CD4-positive, alpha-beta T cell treated with Interleukin-10 for 1 hour (primary cell): ENCODE measurements at places on chromosomes 1 and 21.

GRCh38 chr1:98333936-98334335, 327.6 kb upstream of the SNX7 start:
- DNase-seq: no peak

GRCh38 chr1:37989361-37989930, 376 bp downstream of the SF3A3 start:
- peak; percentile 44 for DNase-seq

GRCh38 chr1:85579622-85580021, 939 bp upstream of the CCN1 start:
- DNase-seq: no peak

DNA sequence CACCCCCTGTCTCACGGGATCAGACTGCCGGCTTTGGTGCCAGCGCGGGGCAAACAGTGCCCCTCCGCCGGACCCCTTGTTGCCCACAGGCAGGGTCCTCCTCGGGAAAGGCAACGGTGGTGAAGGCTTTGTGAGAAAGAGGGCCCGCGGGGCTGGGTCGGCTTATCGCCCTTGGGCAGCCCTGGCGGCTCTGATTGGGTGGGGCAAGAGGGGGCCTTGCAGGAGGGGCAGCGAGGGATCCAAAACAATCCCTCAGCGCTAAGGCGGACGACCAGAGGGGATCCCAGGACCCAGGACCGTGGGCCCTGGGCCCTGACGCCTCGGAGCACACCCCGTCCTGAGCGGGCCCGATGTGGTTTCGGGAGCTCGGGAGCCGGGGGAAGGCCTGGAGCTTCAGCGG, 3.9 kb upstream of the ZNF678 start:
- DNase-seq: no peak

DNA sequence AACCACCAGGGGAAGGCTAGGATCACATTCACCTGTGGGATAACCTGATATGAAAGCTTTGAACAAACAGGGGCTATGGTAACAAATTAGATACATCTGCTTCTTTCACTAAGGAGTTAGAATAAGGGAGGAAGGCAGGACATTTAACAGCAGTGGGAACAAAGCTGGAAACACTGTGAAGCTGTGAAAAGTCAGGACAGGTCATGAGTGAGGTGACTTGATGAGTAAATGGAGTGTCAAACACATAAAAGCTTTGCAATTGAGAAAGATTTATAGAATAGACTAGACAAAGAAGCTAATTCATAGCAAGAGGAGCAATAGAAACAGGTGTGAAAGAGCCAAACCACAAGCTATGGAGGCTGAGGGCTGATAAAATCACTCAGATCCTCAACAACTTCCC, 110.0 kb downstream of the ASTN1 start:
- no peak for DNase-seq

GRCh38 chr1:10146391-10146790, 64.0 kb upstream of the KIF1B start:
- no peak for DNase-seq

DNA sequence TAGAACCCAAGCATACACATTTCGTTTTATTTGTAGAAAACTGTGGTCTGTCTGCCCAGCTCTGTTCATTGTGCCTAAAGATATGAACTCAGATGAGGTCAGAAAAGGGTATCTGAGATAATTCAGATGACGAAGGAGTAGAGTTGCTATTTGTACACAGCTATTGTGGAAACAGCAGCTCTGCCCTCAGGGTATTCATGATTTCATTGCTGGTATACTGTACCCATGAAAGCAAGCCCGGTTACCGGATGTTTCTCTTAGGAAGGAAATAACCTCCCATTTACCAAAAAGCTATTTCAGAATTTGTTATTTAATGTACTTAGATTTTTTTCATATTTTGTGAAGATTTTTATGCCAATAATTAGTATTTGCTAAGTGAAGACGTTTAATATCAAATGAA, 37.8 kb downstream of the SMAP2 start:
- DNase-seq: no peak

DNA sequence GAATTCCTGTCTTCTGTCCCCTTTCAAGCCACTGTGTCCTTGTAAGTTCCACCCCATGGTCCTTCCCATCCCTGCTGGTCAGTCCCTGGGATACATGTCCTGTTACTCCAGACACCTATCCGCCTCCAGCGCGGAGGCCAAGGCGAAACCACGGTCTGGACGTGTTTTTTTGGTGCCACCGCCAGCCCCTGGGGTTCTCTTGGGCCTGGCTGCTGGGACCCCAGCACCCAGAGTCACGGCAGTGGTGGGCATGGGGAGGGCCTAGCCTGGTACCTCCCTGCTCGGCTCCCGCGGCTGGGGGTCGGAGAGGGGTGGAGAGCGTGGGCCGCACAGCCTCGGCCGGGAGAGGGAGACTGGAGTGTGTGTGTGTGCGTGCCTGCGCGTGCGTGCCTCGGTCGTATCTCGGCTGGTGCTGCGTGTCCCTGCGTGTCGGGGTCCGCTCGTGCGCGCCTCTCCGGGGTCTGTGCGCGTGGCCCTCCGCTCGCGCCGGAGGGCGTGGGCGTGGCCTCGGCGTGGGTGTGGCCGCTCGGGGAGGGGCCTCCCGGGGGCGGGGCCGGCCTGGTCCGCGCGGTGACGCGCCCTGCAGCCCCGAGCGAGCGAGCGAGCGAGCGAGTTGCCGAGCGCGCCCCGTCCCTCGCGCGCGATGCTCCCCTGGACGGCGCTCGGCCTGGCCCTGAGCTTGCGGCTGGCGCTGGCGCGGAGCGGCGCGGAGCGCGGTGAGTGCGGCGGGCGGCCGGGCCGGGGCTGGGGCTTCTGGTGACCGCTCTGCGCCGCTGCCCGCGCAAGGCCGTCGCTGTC, at the start of gene VWA1:
Gene VWA1 (plus strand): TSS at position 585 of the 798 bp plus-strand sequence. CDS start 59 bp downstream, at position 644.
- DNase-seq: peak; percentile 67

- no peak for DNase-seq
Observed at GRCh38 chr1:74731399-74732052, 1.3 kb downstream of the CRYZ start.

GRCh38 chr1:187763976-187764375, 935.2 kb downstream of the PLA2G4A start:
- DNase-seq: no peak

GRCh38 chr1:36067871-36068270, 16.0 kb upstream of the TEKT2 start:
- DNase-seq: no peak

- no peak for DNase-seq
Observed at GRCh38 chr1:165025805-165026204, 330.7 kb downstream of the LMX1A start.

DNA sequence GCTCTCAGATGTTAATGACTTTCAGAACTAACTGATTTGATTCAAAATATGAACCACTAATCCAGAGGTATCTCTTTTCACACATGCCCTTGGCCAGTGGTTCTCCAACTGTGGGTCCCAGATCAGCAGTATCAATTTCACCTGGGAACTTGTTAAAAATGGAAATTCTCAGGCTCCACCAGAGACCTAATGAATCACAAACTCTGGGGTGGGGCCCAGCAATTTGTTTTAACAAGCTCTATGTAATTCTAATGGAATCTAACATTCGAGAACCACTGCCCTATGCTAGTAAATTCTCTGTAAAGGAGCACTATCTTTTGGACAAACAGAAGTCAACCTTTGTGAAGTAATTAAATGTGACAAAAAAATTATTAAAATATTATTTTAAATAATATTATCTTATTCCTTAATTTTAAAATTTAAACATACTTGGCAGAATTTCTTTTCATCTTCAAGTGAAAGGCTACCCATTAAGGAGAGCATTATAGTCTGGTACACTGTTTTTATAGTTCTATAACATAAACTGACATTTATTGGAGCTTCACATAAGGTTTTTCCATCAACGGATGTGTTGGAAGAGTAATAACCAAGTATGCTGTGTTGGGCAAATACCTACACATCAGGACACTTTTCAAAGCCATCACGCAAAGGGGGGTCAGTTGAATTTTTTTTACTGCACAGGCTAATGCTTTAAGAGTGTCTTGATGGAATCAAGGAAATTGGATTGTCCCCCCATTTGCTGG, 130.4 kb downstream of the LHX4 start:
- DNase-seq: no peak

DNA sequence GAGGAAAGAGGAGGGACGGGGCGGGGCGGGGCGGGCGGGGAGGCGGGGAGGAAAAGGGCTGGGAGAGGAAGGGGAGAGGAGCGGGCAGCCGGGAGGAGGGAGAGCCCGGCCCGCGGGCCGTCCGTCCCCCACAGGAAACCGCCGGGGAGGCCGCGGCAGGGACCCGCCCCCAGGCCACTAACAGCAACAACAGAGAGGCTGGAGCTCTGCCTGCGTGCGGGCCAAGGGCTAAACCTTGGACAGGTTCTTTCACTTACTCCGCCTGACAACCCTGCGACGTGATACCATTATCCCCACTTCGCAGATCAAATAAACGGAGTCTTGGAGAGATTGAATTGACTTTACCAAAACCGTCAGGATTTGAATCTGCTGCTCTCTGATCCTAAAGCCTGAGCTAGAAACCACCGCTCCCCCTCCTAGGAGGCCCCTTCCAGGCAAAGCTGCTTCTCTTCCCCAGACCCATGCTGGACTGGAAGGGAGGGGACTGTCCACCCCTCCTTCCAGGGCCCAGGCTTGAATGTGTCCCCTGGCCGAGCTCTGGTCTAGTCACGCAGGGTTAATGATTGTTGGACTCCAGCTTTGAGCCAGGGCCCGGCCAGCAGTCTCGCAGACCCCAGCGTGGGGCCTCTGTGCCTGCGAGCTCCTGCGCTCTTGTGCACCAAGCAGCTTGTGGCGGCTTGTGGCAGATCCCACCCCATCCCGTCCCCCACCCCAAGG, at the start of gene EVA1B:
Gene EVA1B (minus strand): TSS at position 10 of the 717 bp plus-strand sequence. CDS start 608 bp downstream, outside the sequence.
- peak; percentile 53 for DNase-seq

DNA sequence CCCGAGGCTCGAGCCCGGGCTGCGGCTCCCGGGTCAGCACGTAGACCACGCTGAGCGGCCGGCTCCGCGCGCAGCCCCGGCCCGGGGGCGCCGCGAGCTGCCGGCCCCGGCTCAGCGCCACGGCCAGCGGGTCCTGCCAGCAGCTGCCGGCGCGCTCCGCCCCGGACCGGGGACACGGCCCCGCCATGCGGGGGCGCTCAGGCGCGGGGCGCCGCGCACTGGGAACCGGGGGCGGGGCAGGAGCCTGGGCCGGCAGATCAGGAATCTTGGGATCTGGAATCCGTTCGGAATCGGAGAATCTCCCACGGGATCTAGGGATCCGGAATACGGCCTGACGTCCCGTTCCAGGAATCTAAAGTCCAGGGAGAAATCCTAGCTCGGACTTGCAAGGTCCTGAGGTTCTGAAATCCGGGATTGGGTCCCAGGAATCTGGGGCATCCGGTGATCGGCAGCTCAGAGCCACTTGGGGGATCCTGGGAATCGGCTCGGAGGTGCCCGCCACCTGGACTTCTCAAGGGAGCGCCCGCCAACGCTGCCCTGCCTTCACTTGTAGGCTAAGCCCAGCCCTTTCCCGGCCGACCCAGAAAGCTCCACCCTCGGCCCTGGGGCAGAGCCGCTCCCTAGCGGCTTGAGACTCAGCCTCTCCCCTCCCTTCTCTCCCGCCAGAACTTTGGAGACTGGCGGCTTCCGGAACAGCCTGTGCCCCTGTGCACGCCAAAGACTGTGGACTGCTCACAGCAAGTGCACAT, at the start of gene MAP3K6:
Gene MAP3K6 (minus strand): TSS at position 551 of the 749 bp plus-strand sequence. CDS start 364 bp downstream, at position 187.
- DNase-seq: peak; percentile 39

DNA sequence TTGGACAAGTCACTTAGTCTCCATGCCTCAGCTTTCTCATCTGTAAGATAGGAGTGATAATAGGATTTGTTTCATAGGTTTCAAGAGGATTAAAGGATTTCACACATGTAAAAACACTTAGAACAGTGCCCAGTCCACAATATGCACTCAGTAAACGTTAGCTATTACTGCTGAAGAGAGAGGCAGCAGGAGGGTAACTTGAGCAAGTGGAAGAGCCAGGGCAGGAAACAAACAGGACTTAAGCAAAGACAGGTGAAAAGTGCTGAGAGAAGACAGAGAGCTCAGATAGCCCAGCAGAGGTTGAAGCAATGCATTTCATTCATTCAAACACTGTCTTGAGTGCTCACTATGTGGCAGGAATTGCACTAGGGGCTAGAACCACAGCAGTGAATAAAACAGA, 21.1 kb upstream of the H3-3A start:
- DNase-seq: no peak

GRCh38 chr1:160499631-160500030, 23.4 kb downstream of the SLAMF6 start:
- DNase-seq: no peak

DNA sequence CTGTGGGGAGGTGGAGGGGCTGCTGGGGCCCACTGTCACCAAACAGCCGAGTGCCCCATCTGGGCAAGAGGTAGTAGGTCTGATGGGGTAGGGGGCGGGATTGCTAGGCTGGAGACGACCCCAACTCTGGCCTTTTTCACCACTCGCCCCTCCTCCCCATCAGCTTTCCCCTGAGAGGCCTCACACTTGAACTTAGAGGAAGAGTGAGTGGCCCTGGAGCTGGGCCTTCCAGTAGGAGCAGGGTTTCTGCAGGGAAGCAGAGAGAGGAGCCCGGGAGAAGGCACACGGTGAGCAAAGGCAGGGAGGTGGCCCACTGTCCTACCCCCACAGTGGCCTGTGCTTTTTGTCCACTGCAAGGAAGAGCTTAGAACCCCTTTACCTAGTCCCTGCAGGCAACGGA, 111.9 kb upstream of the WNT4 start:
- DNase-seq: no peak

DNA sequence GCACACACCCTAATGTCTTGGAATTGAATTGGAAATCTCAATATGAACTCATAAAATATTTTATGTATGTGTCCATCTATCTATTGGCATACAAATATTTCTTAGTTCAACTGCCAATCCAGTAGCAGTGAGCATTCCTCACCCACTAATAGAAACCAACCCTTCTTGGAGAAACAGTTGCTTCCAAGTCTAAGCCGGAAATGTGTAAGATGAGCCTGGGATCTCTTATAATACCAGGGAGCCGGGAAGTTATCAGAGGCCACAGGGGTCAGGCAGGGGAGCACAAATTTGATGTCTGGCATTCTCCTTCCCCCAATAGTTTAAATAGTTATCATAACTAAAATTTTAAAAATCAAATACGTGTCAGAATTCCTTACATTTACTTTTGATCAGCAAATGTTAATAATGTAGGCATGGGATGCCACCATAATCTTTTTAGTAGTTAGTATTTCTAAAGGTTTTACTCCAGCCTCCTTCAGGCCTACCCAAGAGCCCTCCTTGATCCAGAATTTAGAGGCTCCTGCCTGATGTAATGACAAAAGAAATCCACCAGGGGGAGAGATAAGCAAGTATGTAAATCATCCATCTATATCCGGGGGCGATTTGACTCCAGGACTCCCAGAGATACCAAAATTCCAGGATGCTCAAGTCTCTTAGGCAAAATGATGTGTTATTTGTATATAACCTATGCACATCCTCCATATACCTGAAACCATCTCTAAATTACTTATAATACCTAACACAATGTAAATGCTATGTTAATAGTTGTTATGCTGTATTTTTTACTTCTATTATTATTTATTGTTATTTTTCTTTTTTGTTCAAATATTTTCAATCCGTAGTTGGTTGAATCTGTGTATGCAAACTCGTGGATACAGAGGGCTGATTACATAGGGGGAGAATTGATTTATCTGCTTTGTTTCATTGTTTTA, 218.7 kb upstream of the COA6 start:
- DNase-seq: peak; percentile 53

DNA sequence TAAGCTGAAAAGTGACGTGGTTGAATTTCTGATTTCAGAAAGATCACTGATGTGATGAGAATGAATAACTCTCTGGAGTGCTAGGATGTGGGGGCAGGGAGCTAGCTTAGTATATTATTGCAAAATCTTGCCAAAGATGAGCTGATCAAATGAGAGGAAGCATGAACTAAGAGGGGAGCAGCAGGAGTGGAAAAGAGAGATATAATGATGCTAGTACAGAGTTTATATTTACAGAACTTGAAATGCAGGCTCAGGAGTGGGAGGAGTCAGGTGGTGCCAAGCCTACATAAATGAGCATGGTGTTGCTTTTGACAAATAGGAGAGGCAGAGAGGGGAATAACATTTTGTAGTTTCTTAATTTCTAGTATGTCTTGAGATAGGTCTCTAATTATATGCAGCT, 38.1 kb upstream of the NBL1 start:
- DNase-seq: no peak
